ENCODE measurements at places on chromosomes 6 and 20. TPM values are rescaled to one million over a fixed set of nuclear protein-coding genes. Genes with fewer than 3 reads are reported as not detected.
A peak's percentile ranks its signal among the peaks of the same experiment; 100 is the strongest.

- no peak for DNase-seq
Observed at GRCh38 chr6:88008831-88009231, 38.8 kb upstream of the SPACA1 start.

DNA sequence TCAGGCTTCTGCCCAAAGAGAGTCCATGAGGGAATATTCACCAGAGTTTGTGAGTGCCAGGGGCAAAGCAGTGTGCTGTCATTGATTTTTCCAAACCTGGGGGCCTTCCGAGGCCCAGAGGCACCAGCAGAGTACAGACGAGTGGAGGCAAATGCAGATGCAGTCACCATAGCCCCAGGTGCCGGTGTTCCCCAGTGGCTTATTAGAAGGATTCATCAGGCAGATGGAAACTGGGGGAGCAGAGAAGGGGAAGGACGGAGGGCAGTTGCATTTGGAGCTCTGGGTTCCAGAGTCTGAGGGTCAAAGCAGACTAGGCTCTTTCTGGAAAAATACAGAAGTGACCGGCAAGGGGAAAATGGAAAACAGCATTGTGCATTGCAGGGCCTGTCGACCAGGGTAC, 184.2 kb downstream of the ANKRD60 start:
- no peak for DNase-seq

GRCh38 chr6:31879901-31880300, 1.1 kb upstream of the SLC44A4 start:
- no peak for DNase-seq

SYNDIG1 gene
- total RNA-seq: 17.9 TPM

PDYN gene
- not detected for total RNA-seq

OTOR gene
- not detected for total RNA-seq

DNA sequence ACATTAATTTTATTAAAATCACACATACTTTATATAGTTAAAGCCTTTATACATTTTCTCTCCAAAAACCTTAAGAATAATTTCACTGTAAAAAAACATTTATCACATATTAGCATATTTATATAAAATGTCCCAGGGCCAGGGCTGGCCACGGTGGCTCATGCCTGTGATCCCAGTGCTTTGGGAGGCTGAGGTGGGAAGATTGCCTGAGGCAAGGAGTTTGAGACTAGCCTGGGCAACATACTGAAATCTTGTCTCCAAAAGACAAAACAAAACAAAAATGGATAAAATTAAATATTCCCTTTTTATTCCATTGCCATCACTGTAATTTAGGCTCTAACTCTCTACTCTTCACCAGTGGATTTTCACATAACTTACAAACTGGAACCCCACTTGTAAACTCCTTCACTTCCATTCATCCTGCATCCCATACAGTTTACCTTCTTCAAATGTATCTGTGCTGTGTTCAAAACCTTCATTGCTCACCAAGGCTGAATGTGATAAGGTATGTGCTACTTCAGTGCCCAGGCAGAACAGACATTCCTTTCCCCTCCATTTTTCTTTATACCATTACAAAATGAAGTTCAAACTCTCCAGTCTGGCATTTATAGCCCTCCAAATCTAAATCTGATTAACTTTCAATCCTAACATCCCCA, 42.9 kb upstream of the PIM1 start:
- no peak for DNase-seq

GRCh38 chr6:27879837-27880236, 32.4 kb downstream of the OR2B2 start:
- no peak for DNase-seq

- no peak for DNase-seq
Observed at GRCh38 chr6:74932232-74932888, 273.5 kb downstream of the COL12A1 start.

- DNase-seq: peak; percentile 86
Observed at GRCh38 chr6:125153391-125154117, at the start of gene TPD52L1. TSS of gene TPD52L1 (plus strand) at chr6:125153773. CDS start at chr6:125153952, 179 bp downstream.

LIME1 gene
- 8.1 TPM for total RNA-seq

- no peak for DNase-seq
Observed at GRCh38 chr6:26355366-26355765, 9.6 kb upstream of the BTN3A2 start.

NFKBIE gene
- total RNA-seq: 9.1 TPM

ABHD12 gene
- 70.4 TPM for total RNA-seq

RAB23 gene
- 28.4 TPM for total RNA-seq

DNA sequence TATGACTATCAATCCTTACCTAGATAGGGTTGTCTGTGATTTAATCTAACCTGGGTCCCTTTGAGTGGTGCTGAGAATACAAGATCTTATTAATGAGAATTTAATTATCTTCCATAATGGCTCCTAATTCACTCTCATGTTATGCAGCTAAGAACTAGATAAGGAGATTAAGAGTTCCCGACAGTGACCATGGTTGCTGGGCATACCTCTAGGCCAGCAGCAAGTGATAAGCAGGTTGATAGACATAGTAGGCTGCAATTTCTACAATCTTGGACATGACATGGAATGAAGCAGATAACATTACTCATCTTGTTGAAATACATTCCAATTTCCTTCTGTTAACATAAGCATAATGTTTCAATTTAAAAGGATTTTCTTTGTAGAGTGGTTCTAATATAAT, 27.1 kb downstream of the SPACA1 start:
- DNase-seq: no peak

PI3 gene
- 1.8 TPM for total RNA-seq
